ENCODE measurements at places on chromosomes 12 and 14.

DNA sequence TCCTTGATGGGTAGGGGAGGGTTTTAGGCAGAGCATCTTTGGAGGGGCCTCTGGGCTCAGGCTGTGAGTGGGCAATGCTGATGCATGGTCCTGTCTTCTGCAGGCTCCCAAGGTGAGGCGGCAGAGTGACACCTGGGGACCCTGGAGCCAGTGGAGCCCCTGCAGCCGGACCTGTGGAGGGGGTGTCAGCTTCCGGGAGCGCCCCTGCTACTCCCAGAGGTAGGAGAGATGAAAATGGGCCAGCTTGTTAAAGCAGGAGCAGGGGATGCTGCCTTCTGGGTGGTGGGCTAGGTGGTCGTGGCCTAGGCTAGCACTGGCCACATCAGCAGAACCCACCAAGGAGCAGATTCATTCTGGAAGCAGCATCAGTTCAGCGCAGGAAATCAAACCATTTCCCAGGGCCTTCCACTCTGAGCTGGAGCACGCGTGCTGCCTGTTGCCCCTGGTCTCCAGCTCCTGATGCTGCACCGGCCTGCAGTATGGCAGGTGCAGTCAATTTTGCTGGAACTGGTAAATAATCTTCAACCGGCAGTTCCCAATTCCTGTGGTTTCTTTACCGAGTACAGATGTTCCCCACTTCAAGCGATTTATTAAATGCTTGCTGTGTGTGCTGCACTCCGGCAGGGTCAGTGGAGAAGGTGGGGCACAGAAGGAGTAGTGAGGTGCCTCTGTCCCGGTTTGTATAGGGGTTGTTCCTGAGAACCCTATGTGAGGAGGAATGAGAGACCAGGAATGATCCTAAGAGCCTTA lies 7.4 kb downstream of the PAPLN start:
- DNase-seq = no peak

- no peak for DNase-seq
Measured at GRCh38 chr14:59313144-59313651, 124.7 kb downstream of the DAAM1 start.

DNA sequence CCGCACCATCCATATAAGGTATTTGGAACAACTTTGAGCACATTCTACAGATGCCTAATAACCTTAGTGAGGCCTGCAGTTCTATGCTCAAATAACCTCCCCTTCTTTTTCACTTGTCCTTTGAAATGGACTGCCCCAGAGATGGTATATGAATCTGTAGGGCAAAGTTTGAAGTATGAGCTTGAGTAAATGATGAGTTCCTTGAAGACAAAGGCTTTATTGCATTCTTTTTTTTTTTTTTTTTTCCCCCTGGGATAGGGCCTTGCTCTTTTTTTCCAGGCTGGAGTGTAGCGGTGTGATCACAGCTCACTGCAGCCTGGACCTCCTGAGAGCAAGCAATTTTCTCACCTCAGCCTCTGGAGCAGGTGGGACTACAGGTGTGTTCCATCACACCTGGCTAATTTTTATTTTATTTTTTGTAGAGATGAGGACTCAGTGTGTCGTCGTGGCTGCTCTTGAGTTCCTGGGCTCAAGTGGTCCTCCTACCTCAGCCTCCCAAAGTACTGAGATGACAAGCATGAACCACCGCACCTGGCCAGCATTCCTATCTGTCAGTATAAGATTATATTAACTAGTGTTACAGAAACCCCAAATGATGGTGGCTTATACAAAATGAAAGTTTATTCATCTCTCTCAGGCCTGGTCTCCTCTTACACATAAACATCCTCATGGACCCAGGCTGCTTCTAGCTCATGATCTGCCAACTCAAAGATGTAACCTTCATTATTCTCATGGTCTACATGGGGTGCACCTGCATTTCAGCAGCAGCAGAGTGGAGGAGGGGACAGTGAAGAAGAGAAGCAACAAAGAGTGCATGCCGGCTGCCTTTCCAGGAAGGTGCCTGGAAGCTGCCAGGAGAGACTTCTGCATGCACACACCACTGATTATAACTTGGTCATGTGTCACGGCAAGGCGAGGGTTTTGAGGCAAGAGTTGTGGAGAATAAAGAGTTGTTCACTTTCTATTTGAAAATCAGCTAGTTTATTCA lies 101.4 kb downstream of the DUSP16 start:
- no peak for DNase-seq

- peak; percentile 79 for DNase-seq
Measured at GRCh38 chr12:124030510-124030909, 57.5 kb downstream of the ZNF664 start.

DNA sequence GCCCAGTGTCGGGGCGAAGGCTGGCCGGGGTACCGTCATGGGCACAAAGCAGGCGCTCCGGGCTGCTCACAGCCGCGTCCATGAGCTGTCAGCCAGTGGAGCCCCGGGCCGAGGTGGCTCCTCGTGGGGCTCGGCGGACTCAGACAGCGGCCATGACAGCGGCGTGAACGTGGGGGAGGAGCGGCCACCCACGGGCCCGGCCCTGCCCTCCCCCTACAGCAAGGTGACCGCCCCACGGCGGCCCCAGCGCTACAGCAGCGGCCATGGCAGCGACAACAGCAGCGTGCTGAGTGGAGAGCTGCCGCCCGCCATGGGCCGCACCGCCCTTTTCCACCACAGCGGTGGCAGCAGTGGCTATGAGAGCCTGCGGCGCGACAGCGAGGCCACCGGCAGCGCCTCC lies 39.0 kb downstream of the KIF26A start:
- no peak for DNase-seq

DNA sequence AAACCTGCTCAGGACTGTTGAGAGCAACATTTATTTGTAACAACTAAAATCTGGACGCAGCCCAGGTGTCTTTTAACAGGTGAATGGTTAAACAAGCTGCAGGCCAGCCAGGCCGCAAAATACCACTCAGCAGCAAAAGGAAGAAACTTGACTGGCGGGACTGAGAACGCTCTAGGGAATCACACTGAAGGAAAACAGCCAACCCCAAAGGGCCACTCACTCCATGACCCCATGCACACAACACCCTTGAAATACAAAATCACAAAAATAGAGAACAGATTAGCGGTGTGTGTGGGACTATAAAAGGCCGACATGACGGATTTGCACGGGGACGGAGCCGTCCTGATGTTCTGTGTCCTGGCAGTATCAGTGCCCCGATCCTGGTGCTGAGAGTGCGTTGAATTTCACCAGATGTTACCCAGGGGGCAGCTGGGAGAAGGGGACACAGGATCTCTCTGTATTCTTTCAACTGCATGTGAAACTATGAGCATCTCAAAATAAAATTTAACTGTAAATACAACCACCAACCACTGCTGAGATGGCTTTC lies 23.0 kb downstream of the VPS37B start:
- no peak for DNase-seq

DNA sequence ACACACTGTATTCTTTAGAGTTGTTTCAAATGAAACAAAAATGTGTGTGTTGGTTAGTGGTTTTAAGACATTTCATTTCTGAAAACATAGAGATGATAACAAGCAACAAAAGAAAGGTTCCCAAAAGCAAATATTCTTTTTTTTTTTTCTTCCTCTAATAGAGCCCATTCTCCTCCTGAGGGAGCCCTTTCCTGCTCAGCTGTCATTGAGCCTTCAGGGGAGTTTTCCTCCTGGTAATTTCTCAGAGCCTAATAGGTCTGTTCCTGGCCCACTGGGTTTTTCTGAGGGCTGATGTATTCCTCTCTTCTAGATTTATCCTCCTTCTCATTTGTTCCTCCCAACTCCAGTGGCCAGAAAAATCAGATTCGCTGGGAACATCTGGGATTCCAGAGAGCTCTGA lies 654.5 kb downstream of the NOVA1 start:
- no peak for DNase-seq

GRCh38 chr12:132401982-132402381 lies 72.6 kb upstream of the GALNT9 start:
- no peak for DNase-seq

- no peak for DNase-seq
Measured at GRCh38 chr14:51185180-51185579, 54.9 kb upstream of the TMX1 start.

DNA sequence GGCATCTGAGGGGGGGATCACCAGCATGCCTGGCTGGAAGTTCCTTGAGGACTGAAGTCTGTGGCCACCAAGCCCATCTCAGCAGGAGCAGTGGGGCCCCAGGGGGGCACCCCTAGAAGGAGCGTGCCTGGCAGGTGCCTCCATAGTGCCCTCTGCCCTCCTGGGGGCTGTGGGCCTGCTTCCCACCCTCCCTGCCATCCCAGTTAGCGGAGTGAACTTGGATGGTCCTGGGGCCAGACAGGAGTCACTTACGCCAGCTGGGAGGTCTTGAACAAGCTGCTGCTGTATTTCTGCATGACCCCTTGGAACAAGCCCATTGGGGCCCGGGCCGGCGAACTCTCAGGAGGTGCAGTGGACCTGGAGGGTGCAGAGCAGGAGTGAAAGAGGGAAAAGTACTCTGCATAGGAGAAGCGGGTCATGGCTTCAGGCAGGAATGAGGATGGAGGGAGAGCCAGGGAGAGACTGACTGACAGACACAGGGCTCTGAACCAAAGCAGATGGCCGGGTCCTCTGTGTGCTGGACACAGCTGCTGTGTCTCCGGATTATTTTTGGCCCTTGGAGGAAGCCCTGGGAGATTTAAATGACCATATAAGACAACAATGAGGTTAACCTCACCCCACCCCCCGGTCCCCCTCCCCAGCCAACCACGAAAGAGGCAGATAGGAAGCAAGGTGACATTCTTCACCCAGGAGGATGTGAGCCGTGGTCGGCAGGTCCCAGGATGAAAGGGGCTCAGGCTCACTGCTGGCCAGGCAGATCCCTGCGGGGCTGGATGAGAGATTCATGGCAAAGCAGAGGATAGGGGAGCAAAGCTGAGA lies 19.6 kb downstream of the ASB2 start:
- no peak for DNase-seq

DNA sequence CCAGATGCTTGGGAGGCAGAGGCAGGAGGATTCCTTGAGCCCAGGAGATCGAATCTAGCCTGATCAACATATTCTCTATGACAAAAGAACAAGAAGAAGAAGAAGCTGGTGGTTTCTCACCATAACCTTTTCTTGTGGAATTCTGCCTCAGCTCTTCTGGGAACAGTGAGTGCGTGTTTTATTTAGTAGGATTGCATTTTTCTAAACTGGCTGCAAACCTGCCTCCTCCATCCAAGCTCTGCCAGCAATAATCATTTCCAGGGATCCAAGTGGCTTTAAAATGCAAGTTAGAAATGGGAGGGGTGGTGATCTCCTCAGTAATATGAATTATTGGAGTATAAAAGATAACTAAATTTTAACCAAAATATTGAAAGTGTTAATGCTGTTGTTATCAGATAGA lies 46.1 kb upstream of the MMP17 start:
- peak; percentile 33 for DNase-seq

- DNase-seq = no peak
Measured at GRCh38 chr14:63100552-63100951, 55.3 kb upstream of the KCNH5 start.
